ENCODE measurements at places on chromosomes 7 and 10.

DNA sequence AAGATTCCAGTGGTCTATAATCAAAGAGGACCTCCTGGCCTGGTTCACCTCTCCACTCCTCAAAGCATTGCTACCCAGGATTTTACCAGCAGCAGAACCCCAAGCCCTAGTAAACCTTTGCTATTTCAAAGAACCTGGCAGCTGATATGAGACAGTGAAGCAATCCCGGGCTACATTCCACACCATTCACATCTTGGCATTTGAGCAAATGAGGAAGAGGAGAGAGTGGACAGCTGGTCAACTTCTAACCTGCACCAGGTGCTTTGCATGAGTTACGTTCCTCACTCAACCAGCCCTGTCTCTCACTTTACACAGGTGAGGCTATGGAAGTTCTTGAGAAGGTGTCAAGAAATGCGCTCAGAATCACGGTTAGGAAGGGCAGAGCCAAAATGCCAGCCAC, 1.1 kb downstream of the CCDC3 start:
- no peak for DNase-seq

- no peak for DNase-seq
These were observed 21.8 kb upstream of the AKR1B1 start for GRCh38 chr7:134480730-134481129.

DNA sequence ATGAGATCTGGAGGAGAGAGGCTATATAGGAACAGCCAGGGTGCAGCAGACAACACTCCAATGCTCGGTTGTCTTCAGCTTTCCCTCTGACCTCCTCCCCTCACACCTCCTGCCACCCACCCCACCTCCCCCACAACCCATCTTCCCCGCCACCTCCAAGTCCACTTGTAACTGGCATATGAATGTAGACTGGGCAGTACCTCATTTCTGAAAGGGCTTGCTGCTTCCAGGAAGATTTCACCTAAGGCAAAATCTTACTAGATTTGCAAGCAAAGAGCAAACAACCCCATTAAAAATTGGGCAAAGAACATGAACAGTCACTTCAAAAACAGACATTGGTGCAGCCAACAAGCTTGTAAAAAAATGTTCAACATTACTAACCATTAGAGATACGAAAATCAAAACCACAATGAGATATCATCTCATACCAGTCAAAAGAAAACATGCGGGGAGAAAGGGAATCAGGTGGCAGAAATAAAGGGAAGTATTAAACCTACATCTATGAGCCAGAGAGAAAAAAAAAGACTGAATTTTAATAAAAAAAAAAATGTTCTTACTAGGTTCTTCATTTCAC, 164.6 kb upstream of the C1GALT1 start:
- no peak for DNase-seq

- no peak for DNase-seq
These were observed 17.8 kb upstream of the INSIG1 start for GRCh38 chr7:155279787-155280445.

DNA sequence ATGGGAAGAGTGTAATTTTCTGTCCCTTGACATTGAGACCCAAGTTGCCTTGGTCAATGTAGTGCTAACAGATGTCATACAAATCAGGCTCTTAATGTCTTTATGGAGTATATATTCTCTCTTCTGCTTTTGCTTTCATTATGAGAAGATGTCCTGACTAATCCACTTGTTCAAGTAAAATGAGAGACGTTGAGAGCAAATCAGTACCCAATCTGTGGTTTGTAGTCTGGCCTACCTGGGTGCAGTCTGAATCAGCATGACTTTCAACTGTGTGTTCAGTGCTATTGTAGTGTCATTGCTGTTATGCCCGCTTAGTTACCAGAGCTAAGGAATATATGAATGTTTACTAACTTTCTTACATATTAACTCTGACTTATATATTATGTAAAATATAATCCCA, 612.4 kb downstream of the ANKRD7 start:
- DNase-seq = no peak

- DNase-seq = no peak
These were observed 56.6 kb upstream of the BET1 start for GRCh38 chr7:94060752-94061151.

- DNase-seq = peak; percentile 69
These were observed 145.1 kb downstream of the PLXNA4 start for GRCh38 chr7:132430861-132431822.

- no peak for DNase-seq
These were observed at the start of gene ARID5B for GRCh38 chr10:61900829-61901792. Gene ARID5B, plus strand, starts transcription at chr10:61901699. Its CDS starts 11 bp downstream, at chr10:61901710.

- DNase-seq = no peak
These were observed 14.2 kb downstream of the MTURN start for GRCh38 chr7:30148951-30149459.

DNA sequence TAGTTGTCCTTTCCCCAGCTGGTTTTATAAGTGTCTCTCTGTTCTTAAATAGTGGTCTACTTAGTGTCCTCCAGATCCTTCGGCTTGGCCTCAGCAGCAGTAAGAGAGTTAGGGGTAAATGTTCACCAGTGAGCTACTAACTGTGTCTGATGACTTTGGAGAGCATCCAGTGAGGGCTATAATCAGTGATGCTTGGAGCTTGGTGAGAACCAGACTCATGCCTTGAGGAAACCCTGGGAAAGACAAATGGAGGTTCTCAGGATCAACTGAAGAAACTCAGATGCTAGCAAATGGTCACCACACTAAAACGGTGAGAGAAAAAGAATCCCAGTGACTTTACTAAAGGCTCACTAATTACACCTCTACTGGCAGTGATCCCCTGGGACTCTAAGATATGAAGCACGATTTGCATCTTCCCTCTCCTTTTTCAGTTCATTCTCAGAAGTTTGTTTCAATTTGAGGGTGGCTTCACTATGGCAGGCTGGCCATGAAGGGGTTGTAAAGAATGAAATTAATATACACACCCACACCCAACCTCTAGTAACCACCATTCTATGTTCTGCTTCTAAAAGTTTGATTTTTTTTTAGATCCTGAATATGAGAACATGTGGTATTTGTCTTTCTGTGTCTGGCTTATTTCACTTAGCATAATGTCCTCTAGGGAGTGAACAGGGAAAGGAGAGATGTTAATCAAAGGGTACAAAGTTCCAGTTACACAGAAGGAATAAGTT, 177.9 kb downstream of the PDE1C start:
- DNase-seq = no peak

DNA sequence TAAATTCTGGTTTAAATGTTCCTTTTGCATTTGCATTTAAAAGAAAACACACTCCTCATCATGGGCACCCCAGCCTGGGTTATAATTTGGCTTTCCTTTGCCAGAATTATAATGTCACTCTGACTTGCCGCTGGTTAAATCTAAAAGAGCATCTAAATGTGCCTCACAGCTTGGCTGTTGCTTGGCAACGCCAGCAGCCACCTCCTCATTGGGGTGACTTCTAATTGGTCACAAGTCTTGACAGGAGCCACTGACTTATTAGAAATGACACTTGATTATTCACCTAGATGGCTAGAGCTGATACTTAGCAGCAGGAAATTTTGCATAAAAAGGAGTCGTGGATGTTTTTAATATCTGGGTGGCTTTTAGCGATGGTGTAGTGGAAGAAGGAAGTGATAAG, 114.3 kb downstream of the TBXAS1 start:
- no peak for DNase-seq

DNA sequence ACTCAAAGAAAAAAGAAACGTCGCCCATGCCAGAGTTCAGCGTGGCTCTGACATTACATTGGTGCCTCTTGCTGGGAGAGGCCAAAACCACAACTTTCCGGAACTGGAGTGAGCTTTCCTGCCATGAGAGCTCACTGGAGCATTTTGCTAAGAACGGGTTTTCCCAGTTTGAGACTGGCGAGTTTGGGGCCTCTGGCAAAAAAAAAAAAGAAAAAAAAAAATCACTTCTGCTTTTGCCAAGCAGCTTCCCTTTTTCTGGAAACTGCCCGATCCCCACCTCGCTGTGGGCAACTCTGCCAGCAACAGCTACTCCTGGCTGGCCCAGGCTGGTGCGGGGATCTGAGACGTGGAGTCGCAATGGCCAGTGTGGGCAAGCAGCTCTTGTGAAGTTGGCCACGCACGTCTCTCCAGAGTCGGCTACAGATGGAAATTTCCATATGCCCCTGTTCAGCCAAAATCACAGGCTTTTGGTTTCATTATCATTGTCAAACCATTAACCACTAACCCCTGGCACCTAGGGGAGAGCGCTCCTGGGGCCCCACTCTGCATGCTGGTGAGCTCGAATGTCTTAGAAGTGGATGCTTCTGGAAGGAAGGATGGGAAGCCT, 25.7 kb downstream of the PRKAG2 start:
- DNase-seq = no peak

DNA sequence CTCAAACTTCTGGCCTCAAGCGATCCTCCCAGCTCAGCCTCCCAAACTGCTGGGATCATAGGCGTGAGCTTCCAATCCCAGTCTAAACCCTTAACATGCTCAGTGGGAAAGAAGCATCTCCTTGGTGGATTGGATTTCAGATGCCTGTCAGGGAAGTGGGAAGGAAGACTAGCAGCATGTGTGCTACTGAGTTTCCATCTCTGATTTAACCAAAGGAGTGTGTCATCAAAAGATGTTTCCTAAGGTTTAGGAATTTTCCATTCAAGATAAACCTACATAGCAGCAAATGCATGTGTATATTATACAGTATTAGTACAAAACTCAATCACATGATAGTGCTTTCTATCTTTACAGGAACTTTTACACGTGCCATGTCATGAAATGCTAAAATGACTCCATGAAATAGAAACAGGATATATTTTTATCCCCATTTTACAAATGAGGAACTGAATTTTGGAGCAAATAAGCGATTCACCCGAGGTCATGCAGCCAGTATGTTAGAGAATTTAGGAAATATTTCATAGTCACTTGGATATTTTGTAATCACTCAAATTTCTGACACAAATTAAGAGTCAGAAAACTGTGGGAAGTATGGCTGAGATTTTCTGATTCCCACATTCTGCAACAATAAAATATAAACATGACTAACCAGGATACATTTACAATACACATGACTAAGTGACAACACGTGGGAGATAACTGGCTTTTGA, 11.4 kb upstream of the TMEM26 start:
- DNase-seq = no peak

DNA sequence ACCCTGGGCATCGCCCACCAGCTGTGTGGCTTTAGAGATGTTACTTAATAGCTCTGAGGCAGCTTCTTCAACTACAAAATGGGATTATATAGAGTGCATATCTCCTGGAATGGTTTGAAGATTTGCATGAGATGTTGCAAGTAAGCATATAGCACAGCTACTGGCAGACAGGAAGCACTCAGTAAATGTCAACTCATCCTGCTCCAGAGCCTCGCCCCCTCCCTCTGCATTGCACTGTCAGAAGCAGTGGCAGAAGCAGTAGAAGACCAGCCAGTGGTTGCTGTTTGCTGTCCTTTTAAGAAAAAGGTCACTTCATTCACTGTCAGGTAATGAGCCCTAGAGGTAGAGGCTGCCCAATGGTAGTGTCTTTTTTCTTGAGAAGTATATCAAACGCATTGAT, 180.0 kb upstream of the GHITM start:
- no peak for DNase-seq

DNA sequence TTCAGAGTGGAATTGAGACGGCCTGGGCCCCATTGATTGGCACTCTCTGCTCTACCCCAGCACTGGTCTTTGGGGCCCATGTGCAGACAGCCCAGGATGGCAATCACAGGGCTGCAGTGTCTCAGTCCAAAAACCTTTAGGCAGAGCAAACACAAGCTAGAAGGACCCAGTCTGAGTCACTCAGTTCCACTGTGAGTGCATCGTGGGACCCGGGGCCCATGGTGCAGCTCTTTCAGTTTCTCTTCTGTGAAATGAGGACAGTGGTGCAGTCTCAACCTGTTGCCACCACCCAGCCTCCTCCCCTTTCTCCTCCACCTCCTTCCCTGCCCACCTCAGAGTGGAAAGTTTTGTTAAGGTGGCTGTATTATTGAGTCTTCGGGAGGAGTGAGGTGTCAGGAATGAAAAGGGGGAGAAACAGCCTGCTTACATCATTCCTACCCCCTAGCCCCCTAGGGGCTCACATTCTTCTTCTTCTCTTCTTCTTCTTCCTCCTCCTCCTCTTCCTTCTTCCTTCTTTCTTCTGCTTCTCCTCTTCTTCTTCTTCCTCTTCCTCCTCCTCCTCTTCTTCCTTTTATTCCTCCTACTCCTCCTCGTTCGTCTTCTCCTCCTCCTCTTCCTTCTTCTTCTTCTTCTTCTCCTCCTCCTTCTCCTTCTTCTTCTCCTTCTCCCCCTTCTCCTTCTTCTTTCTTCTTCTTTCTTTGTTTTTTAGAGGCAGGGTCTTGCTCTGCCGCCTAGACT, 19.5 kb upstream of the CARD11 start:
- DNase-seq = no peak

GRCh38 chr10:128943111-128943510, 523.9 kb upstream of the MGMT start:
- DNase-seq = no peak

- DNase-seq = no peak
These were observed 422.8 kb downstream of the KCNMA1 start for GRCh38 chr10:77214799-77215198.

DNA sequence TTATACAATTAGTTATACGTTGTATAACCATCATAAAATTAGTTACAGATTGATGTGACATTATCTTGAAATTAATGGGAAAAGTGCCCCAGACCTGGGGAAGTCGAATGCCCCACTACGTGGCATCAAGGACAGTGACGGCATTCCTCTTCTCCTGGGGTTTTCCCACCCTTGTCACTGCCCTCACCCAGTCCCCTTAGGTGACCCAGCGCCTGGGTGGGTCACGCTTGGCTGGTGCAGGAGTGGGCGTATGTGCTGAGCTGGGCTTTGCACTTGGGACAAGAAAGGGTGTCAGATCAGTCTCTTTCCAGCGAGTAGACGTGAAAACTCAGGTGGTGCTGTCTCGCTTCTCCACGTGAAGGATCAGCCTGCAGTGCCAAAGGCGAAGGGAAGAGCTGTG, 7.6 kb downstream of the FOXK1 start:
- DNase-seq = no peak

- DNase-seq = no peak
These were observed 35.0 kb upstream of the PDCD4 start for GRCh38 chr10:110836706-110837105.

GRCh38 chr10:14502431-14502830, 171.7 kb upstream of the FRMD4A start:
- no peak for DNase-seq

- DNase-seq = no peak
These were observed 51.1 kb upstream of the IL6 start for GRCh38 chr7:22675917-22676343.

- DNase-seq = no peak
These were observed 591.6 kb downstream of the REEP3 start for GRCh38 chr10:64112701-64113355.

GRCh38 chr7:96246919-96247318, 75.0 kb downstream of the SLC25A13 start:
- no peak for DNase-seq

DNA sequence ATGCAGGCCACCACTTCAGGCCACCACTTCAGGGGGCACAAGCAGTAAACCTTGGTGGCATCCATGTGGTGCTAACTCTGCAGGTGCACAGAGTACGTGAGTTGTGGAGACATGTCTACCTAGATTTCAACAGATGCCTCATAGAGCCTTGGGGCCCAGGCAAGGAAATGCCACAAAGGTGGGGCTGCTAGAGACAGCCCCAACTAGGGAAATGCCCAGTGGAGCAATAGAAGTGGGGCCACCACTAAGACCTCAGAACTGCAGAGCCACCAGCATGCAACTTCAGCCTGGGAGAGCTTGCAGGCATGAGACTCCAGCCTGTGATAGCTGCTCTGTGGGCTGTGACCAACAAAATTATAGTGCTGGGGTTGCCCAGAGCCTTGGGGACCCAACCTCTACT, 107.6 kb downstream of the DNAJC1 start:
- DNase-seq = no peak

- no peak for DNase-seq
These were observed 356.2 kb downstream of the SDK1 start for GRCh38 chr7:3657206-3657605.

- no peak for DNase-seq
These were observed 115.4 kb downstream of the BTAF1 start for GRCh38 chr10:92038949-92039348.
